ENCODE measurements at places on chromosomes 16 and 17.

GRCh38 chr17:39195568-39196160, 1.8 kb downstream of the CACNB1 start:
- no peak for DNase-seq

DNA sequence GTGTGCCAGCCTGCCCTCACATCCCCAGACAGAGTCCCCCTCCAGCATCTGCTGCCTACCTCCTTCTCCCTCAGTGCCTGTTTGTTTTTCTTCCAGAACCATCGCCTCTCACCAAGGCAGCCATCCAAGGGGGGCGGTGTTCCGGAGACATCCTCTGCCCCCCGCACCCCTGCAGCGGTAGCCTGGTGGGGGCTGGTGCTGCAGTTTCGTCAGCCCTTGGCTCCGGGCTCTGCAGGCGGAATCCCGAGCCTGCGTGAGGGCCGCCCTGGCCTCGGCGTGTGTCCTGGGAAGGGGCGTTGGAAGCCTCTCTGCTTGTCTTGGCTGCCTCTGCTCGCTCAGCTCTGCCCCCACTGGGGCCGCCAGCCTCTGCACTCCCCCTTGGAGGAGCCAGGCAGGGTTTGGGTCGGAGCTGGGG, 126.0 kb upstream of the CIBAR2 start:
- no peak for DNase-seq

GRCh38 chr16:84396537-84397008, 28.2 kb downstream of the ATP2C2 start:
- no peak for DNase-seq

- no peak for DNase-seq
Observed at GRCh38 chr17:7070712-7071111, 9.3 kb downstream of the CLEC10A start.

DNA sequence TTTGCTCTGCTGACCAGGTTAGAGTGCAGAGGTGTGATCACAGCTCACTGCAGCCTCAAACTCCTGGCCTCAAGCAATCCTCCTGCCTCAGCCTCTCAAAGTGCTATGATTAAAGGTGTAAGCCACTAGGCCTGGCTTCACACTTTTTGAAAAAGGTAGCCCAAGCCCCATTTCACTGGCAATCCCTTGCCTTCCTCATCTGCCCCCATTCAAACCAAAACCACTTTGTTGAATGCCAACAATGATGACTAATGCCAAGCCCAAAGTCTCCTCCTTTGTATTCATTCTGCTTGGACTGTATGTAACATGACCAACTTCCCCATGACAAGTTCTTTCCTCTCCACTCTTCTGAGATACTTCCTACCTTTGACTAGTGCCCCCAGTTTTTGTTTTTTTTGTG, 33.1 kb downstream of the N4BP1 start:
- no peak for DNase-seq

DNA sequence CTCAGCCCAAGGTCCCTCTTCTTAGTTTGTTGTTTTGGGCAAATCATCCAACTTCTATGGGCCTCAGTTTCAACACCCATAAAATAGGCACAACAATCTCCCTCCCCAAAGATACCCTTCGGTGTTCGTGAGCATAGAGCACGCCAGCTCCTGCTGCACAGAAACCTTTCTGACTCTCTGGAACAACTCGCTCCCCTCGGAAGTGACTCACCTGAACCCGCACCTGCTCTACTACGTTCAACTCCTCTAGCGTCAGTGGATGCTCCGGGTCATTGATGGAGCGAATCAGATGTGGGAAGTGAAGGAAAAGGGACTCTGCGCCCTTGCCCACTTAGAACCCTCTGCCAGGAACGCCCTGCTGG, 445 bp downstream of the CIAO2B start:
- DNase-seq, result no peak

DNA sequence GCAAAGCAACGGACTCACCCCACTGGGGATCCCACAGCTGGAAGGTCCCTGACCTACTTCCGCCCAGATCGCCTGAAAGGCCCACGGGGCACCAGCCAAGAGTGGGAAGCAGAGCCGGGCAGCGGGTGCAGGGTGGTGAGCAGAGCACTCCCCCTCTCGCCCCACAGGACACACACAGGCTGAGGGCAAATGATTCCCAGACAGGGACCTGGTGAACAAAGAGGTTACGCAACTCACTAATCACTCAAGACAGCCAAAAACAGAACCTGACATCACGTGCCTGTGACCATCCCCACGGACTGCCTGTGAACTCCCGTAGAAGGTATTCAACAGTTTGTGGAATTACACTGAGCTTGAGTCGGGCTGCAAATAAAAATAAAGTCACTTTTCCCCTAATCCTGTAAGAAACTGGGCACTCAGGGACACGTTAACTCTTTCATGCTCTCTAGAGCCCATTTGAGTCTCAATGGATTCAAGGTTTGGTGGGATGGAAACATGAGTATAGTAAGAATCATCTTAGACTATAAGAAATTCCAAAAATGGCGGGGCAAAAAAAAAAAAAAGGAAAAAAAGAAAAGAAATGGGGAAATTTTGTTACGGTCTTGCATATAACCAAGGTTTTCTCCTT, 396.1 kb downstream of the SOX9 start:
- DNase-seq, result no peak

DNA sequence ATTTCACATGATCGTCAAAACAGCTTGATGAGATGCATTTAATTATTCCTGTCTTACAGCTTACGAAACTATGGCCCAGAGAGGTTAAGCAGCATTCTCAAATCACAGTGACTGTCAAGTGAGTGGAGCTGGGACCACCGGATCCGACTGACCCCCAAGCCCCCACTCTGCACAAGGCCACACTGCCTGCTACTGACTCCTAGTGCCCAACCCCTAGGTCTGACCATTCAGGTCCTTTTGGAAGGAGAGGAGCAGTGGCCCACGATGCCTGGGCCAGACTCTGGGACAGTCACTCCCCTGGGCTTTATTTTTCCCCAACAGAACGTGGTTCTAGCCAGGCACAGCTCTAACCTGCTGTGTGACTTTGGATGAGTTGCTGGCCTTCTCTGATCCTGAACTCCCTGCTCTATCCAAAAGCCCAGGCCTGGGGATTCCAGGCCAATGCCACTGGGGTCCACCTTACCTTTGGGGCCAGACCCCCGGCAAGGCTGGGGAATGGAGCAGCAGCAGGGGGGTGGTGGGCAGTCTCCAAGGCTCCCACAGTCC, 9.9 kb downstream of the TSPOAP1 start:
- no peak for DNase-seq

DNA sequence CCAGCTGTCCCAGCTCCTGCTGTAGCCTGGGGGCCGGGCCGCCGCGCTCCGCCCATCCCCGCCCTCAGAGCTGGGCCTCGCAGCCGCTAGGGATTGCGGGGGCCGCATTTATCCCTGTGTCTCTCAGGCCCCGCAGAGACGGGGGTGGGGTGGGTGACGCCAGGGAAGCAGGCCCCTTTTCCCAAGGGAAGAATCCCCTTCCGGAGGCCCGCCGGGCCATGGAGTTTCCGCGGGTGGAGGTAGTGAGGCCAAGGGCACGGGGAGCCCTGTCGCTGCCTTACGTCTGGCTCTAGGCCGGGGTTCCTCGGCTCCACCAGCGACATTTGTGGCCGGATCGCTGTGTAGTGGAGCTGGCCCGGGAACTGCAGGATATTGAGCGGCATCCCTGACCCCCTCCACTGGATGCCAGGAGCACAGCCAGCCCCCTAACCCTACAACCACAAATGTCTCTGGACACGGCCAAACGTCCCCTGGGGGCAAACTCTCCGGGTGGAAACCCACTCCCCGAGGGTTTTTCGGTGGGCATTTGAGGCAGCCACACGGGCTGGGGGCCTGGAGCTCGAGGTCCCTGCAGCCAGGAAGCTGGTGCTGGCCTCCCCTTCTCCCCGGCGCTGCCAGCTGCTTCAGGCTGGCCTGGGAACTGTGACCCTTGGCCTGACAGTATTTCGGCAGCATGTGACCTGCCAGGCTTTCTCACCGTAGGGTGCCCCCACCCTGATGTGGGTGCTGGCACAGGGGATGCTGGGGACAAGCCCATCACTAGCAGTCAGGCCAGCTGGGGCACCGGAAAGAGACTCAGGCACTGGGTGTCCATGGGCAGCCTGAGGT, 12.0 kb upstream of the CD300A start:
- DNase-seq, result no peak
